ENCODE measurements at places on chromosomes 3 and 15. TPM values are rescaled to one million over a fixed set of nuclear protein-coding genes. Genes with fewer than 3 reads are reported as not detected.
A peak's percentile ranks its signal among the peaks of the same experiment; 100 is the strongest.

- DNase-seq, result no peak
These were observed 56.3 kb upstream of the ZNF148 start for GRCh38 chr3:125431391-125431790.

TGM4 gene
- total RNA-seq, result 0.24 TPM

DNA sequence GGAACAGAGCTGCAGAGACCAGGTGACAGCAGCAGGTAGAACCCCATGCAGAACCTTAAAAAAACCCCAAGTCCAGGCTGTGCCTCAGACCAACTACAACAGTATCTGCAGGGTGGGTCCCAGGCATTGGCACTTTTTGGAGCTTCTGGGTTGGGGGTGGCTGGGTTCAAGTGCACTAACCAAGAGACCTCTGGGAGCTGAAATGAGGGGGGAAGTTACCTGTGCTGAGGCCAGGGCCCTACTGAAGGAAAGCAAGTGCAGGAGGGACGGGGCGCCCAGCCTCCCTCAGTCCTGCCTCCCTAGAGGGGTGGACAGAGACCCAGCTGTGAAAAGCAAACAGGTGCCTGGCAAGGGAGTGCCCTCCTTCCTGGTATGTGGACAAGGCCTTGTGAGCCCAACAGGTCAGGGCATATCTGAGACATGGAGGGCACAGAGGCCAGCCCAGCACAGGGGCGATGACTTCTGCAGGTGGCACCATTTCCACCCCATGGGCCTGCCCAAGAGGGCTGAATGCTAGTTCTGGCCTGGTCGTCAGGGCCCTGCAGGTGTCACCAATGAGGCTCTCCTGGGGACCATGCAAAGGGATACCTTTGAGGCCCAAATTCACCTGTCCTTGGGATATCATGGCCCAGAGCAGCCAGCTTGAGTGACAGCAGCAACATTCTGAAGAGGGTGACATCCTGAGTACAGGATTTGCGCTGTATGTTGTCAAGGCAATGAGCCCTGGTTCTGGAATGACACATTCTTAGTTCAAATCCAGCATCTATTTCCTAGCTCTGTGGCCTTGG is 18.7 kb downstream of the CTSH start:
- DNase-seq, result no peak

COL8A1 gene
- total RNA-seq, result 358 TPM

FES gene
- 58.1 TPM for total RNA-seq

DNA sequence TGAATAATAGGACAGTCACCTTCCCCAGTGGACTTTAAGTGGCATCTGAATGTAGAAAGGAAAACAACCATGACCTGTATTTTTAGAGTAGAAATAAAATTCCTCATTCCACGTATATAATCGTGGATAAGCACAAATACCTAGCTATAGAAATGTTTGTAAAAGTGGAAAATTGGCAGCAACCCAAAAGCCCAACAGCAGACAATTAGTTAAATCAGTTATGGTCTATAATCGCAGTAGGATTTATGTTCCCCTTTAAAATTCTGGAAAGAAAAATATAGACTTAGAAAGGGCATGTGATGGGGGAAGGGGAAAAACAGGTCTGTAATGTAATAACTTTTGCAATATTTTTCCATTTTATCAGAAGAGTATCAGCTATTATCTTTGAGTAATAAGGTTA is 241.9 kb upstream of the ST8SIA2 start:
- DNase-seq, result no peak

- no peak for DNase-seq
These were observed 14.4 kb upstream of the CMSS1 start for GRCh38 chr3:99803297-99803696.

- no peak for DNase-seq
These were observed 304.0 kb downstream of the ZNF385D start for GRCh38 chr3:21446945-21447475.

DNA sequence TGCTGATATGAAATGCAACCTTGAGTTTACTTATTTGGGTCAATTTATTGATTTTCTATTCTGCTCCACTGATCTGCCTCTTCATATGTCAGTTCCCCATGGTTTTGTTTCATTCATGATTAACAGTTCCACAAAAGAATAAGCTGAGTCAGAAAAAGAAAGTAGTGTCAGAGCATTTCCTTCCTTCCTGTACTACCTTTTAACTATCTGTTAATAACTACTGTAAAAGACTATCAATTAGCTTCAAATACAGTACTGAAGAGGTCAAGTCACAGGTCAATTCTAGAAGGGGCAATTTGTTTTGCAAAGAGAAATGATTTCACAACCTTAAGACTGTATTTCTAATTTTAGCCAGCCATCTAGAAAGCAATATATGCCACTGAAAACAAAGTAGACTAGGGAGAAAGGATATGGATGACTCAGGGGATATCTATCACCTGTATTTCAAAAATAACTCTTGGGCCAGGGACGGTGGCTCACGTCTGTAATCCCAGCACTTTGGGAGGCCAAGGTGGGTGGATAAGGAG is 129.5 kb downstream of the TFDP2 start:
- peak; percentile 36 for DNase-seq

GRCh38 chr3:39064646-39065045 is 12.8 kb downstream of the WDR48 start:
- no peak for DNase-seq

GRCh38 chr3:18591120-18591519 is 166.0 kb upstream of the SATB1 start:
- no peak for DNase-seq

CCR8 gene
- not detected for total RNA-seq

GRCh38 chr3:98884675-98885371 is 16.7 kb downstream of the DCBLD2 start:
- peak; percentile 49 for DNase-seq

GRCh38 chr15:99425657-99426301 is 140.0 kb upstream of the MEF2A start:
- peak; percentile 49 for DNase-seq

VEPH1 gene
- 136 TPM for total RNA-seq

DNA sequence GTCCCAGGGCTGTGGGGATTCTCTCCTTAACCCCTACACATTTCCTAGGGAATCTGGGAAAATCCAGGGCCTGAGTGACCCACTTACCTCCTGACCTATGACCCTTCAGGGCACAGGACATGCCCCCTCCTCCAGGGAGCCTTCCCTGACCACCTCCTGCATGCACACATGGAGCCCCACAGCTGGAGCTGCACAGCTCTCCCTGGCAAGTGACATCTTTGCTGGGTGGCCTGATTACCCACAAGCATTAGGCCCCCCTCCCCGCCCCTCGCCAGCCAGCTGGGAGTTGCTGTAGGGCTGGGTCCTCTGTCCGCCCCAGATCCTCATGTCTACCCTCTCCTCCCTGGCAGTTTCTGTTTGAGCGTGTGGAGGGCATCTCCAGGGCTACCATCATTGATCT is 21.4 kb downstream of the HDAC11 start:
- no peak for DNase-seq

DNA sequence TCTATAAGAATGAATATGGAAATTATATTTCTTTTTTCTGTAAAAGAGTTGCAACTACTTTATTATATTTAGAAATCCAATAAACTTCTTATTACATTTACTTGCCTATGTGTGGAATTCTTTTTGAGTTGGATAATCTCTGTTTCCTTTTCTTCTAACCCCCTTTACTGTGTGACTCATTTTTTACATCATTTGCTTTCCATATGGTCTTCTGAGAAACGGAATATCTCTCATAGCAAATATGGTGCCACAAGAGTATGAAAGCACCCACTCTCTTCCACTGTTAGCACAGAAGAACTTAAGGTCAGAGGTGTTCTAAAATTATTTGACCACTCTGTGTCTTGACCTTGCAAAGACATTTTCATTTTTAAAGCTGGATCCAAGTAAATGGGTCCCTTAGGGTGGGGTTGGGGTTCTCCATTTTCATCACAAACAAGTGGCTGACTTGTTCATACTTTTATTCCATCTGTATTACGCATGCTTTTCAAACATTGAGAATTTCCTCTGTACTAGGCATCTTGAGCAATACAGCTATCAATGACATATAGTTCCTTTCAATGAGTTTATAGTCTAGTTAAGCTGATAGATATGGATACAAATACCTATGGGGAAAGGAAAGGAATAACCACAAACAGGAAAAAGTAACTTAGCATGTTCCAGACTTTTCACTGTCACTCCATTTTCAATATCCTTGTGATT is 281.1 kb upstream of the TPRG1 start:
- DNase-seq, result peak; percentile 22

NXPE3 gene
- total RNA-seq, result 19.9 TPM

DNA sequence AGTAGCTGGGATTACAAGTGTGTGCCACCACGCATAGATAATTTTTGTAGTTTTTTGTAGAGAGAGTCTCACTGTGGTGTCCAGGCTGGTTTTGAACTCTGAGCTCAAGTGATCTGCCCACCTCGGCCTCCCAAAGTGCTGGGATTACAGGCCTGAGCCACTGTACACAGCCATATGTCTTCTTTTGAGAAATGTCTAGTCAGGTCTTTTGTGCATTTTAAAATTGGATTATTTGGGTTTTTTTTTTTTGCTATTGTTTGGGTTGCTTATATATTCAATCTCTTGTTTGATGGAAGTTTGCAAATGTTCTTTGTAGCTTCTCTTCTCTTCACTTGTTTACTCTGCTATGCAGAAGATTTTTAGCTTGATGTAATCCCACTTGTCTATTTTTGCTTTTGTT is 6.2 kb upstream of the ARPP19 start:
- no peak for DNase-seq

GRCh38 chr3:189355481-189356201 is 183.9 kb downstream of the TPRG1 start:
- no peak for DNase-seq

DNA sequence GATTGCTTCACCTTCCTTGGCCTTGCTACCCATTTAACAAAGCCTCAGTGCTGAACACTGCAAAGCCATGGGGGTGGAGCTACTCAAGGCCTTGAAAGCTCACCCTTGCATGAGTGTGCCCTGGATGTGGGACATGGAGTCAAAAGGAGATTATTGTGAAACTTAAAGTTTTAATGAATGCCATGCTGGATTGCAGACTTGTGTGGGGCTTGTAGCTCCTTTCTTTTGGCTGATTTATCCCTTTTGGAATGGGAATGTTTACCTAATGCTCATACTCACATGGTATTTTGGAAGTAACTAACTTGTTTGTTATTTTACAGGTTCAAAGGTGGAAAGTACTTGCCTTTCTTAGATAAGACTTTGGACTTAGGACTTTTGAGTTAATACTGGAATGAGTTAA is 538.5 kb upstream of the NECTIN3 start:
- no peak for DNase-seq

- DNase-seq, result no peak
These were observed 282.5 kb downstream of the TBL1XR1 start for GRCh38 chr3:176914764-176915163.

GRCh38 chr3:111979434-111980038 is 710 bp downstream of the ABHD10 start:
- peak; percentile 59 for DNase-seq

P2RY14 gene
- total RNA-seq, result not detected

- no peak for DNase-seq
These were observed 11.0 kb upstream of the GATM start for GRCh38 chr15:45389351-45389750.

LSAMP gene
- not detected for total RNA-seq

DNA sequence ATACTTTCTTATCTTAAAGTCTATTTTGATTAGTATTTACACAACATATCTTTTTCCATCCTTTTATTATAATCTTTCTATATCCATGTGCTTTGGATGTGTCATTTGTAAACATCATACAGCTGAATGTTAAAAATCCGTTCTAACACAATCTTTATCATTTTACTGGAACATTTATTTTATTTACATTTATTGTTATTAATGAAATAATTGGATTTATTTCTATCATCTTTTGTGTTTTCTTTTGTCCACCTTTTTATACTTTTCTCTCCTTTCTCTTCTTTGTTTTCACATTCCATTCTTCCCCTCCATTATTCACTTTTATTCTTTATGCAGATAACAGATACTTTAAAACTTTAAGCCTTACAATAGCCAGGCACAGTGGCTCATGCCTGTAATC is 34.7 kb upstream of the CTDSPL start:
- no peak for DNase-seq

GRCh38 chr3:188315553-188315952 is 161.6 kb downstream of the LPP start:
- DNase-seq, result no peak

DNA sequence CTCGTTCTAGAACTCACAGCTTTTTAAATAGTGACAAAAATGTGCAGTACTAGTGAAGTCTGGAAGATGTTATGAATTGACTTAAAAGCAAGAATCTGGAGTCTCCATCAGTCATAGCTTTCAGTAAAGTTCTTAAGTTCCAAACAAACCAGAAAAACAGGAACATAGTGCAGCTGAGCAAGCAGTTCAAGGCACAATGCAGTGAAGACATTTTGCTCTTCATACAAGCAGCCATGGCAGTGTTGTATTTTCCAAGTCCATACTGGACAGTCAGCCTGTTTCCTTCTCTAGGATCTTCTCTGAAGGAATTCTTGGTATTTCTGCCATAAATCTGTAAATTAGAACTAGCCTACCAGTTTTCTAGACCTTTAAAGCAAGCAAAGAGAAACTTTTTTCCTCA is 90.5 kb downstream of the LRRC28 start:
- no peak for DNase-seq

DNA sequence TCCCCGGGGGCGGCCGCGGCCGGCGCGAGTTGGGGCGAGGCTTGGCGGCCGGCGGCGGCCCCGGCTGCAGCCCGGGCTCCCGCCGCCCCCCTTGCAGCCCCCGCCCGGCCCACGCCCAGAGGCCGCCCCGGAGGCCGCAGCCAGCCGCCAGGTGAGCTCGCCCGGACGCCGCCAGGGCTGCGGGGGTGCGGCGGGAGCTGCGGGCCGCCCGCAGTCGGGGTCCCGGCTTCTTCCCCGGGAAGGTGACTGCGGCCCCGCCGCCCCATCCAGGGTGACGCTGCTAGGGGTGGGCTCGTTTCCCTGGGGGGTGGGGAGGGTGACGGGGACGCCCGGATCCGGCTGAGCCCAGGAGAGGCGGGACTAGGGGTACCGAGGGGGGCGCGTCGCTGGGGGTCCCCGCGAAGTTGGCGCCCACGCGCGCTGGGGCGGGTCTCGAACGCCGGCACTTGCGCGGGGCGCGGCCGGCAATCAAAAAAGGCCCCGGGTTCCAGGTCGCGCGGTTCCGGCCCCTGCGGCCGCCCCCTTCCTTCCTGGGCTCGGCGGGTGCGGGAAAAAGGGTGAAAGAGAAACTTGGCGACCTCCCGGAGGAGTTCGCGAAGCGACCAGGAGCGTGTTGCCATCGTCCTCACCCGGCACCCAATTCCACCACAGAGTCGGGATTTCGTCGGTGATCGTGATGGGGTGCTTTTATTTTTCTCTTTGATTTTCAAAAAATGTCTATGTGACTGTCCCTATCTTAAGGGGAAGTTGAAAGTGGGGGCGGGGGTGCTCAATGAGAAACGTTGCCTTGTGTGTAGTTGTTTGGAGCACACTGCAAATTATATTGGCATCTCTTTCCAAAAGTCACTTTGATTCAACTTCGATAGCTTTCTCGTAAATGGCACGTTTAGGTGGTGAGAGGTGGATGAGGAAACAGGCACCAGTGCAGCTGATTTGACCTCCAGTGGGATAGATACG is 619 bp downstream of the ATXN7 start:
- peak; percentile 44 for DNase-seq

GRCh38 chr3:8328967-8329366 is 172.7 kb upstream of the LMCD1 start:
- no peak for DNase-seq
